ENCODE measurements at places on chromosomes 11 and 22.

DNA sequence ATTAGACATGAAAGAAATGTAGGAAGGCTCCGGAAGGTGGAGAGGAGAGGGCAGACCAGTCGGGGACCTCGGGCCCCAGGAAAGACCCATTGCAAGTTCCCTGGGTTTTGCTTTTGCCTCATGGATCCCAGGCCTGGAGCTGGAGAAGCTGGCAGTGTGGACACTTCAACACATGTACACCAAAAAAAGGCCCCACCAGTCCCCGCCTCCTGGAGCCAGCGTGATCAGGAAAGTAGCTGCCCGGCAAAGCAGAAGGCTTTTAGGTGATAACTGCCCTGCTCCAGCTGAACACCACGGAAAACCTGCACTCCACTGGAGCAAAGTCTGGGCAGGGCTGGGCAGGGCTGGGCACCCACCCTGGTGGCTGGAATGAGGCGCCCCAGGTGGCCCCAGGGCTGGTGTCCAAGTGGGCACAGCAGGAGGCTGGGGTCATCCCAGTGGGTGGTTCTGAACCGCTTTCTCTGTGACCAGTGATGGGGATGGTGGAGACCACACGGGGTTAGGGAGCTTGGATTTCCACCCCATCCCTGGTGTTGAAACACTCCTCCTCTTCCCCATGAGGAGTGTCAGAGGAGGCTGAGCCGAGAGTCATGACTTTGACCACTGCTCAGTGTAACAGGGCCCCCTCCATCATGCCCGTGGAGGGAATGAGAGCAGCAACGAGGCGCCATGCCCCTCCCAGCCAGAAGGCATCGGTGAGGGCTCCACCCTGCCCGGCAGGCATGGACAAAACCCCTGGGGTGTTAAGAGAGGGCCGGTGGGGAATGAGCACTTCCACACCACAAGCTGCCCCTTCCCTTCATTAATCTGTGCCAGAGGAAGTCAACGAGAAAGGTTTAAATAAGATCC, 16.9 kb upstream of the MUC5AC start:
- no peak for DNase-seq

GRCh38 chr22:49770547-49771265, 57.0 kb downstream of the BRD1 start:
- no peak for DNase-seq

DNA sequence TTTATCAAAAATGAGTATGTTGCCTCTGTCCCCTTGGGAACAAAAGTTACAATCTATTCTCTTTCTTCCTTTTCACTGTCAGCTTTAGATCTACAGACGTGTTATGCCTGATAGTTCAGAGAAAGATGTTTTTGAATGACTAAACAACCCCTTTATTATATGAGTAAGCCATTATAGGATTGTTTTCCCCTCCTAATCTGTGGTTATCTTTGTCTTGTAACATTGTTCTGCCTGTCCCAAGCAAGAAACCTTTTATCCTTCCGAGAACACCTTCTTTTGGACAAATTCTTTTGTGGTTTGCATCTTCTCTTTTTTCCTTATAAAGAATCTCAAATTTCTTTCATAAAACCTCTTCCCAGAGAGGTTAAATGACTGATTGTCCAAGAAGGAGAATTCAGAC, 208.4 kb downstream of the DDX10 start:
- DNase-seq: no peak

GRCh38 chr11:7589861-7590260, 76.1 kb downstream of the PPFIBP2 start:
- DNase-seq: no peak

GRCh38 chr11:34308913-34309585, 48.8 kb downstream of the ABTB2 start:
- no peak for DNase-seq

DNA sequence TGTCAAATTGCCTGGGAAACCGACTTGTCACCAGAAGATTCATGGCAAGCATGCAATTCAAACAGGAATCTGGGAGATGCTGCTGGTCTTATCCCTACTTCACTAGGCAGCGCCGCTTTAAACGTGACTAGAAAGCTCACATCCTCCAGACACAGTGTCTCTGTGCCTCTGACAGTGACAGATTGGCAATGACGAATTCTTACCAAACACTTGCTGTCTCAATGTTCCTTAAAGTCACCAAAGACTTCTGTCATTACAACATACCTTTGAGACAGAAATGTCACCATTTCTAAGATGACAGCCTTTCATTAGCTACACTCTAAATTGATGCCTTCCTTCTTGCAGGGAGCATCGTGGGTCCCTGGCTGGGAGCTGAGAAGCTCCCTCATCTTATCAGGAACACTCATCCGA, 197.8 kb downstream of the CWF19L2 start:
- no peak for DNase-seq

GRCh38 chr11:114162719-114163123, 103.2 kb downstream of the ZBTB16 start:
- peak; percentile 96 for DNase-seq

All from brain microvascular endothelial cell (primary cell).